Fibroblast of villous mesenchyme (primary cell): ENCODE measurements at places on chromosomes 11 and 22. TPM values are rescaled to one million over a fixed set of nuclear protein-coding genes. Genes with fewer than 3 reads are reported as not detected.
A peak's percentile ranks its signal among the peaks of the same experiment; 100 is the strongest.

The FAM181B gene
- under 0.01 TPM in 1 of 2 replicates, not detected in the other for total RNA-seq

The NPAS4 gene
- 0.32 TPM in 1 of 2 replicates, not detected in the other for total RNA-seq

DNA sequence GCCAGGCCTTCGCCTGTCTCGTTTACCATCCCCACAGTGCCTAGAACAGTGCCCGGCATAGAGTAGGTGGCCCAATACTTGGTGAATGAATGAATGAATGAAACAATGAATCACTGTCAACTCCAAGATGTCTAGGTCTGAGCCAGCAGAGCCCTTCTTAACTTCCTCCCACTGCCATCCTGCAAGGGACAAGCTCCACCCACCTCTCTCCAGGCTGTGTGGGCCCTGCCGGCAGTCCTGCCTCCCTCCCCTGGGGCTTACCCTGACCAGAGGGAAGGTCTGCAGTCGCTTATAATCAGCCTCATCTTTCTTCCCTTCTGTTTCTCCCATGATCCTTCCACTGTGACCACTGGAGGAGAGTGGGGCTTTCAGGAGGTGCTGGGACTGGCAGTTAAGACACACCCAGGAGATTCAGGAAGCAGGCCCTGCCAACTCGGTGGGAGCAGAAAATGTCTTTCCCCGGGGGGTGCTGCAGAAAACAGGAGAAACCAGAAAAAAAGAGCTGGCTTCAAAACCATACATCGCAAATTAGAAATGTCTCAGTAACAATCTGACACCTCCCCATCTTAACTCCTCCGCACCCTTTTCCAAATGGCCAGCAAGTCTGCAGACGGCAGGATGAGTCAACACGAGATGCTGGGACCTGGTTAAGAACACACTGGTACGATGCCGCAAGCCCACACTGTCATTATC is 11.4 kb downstream of the DNAL4 start:
- peak; percentile 60 for DNase-seq

The CCDC73 gene
- total RNA-seq = not detected in 2 replicates

- DNase-seq = no peak
Observed at GRCh38 chr11:83727251-83727650, 441.1 kb upstream of the CCDC90B start.

The PNPLA3 gene
- total RNA-seq = 5.5 and 8.2 TPM in 2 replicates

- DNase-seq = no peak
Observed at GRCh38 chr22:49044776-49045175, 782.9 kb downstream of the BRD1 start.
